Stimulated activated memory B cell treated with anti-CD40 and anti-IgM and Interleukin-4, amounts not matched to agents 10 μg/mL and 1 μg/mL and 100 μg/mL, for 72 hours (primary cell): ENCODE measurements at places on chromosomes 13 and 19.
A peak's percentile ranks its signal among the peaks of the same experiment; 100 is the strongest.

GRCh38 chr19:41352609-41353465 is 885 bp downstream of the TGFB1 start:
- ATAC-seq, result peak; percentile 52

DNA sequence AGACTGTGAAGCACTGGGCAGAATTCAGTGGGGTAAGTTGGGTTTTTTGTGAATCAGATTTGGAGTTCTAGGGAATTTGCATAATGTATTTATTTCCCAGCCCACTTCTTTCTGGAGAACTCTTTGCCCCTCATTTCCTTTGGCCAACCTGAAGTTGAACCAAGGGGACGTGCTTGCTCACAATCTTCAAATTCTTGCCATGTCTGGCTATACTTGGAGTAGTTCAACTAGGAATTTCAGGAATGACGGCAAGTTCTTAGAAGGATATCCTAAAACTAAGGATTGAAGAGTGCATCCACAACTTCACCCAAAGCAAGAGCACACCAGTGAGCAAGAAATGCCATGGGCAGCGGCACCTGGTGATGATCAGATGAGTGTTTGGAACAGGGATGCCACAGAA is 88.5 kb downstream of the TEX26 start:
- ATAC-seq, result no peak

DNA sequence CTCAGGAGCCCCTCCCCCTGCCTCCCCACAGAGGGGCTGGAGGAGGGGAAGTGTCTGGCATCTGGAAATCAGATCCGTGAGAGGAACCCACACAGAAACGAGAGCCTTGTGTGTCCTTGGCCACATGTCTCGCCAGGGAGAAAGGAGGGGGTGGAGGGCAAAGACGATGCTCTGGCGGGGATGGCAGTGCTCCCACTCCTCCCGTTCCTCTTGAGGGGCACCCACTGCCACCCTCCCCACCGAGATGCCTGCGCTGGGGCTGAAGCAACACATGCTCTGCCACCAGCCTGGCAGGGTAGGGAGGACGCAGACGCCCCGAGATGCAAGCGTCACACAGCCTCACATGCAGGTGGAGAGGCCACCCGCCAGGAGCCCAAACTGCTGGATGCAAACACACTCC is 2.8 kb downstream of the ADGRL1 start:
- no peak for ATAC-seq

DNA sequence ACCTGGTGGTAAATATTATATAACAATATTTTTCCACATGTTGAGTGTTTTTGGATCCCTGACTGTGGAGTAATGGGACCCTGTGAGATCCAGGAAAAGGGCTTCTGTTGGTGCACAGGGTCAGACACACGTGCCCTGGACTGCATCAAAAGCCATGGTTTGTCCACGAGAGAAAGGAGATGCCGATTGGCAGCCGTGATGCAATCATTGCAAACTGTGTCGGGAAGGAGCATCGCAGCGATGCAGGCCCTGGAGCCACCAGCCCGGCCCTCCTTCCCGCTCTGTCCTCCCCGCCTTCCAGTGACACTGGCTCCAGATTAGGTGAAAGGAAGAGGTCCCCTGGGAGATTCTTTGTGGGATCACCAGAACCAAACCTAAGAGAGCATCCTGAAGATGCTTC is 9.1 kb downstream of the COL4A2 start:
- no peak for ATAC-seq

DNA sequence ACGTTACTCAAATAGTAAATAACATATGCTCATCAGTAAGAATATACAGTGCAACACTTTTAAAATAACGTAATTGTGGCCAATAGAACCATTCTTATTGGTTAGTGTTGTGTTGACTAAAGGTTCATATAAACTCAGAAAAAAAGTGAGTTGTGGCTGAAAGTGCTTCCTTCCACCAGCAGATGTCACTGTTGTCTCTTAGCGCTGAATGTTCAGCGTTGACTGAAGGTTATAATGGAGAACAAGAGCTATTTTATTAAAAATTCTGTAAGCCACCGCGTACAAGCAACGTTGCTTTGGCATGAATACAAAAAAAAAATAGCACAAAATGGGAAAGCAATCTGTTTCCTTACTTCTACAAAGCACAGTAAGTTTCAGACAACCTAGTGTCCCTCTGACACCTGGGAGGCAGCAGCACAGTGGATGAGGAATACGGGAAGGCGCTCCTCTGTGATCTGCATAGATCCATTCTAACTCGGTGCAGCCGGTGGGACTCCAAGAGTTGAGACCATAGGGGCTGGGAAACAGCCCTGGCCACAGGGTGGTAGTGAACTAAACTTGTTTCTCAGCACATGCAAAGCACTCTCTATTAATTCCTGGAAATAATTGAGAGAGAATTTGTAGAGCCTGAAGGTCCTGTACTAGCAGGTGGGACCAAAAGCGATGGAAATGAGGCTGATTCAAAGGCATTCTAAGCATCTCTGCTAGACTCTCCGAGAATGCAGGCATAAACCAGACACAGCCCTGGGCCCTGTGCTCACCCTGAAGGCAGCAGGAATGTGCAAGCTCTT is 23.9 kb upstream of the OXGR1 start:
- ATAC-seq, result no peak

DNA sequence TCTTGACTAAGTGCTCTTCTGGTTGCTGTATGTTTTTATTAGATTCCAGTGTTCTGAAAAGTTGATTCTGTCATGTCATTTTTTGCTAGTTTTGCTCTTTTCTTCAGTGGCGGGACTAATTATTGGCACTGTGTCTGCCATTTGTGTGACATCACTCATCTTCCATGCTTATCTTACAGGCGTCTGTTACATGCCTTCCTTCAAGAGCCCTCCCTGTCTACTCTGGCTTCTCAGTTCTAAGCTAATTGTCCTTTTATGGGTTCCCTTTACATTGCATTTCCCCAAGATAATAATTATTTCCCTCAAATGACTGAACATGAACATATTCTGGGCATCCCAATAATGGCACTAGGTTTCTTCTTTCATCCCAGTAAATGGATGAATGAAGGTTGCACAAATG is 459.1 kb downstream of the DCT start:
- ATAC-seq, result no peak

- ATAC-seq, result no peak
Observed at GRCh38 chr19:472005-472858, 11.4 kb upstream of the SHC2 start.

- no peak for ATAC-seq
Observed at GRCh38 chr13:97330448-97330847, 103.5 kb upstream of the RAP2A start.

GRCh38 chr19:15417699-15418098 is 1.1 kb downstream of the AKAP8L start:
- no peak for ATAC-seq

GRCh38 chr19:38932425-38933179 is 1.9 kb downstream of the MRPS12 start:
- no peak for ATAC-seq

GRCh38 chr13:99270518-99270917 is 12.3 kb upstream of the GPR18 start:
- peak; percentile 68 for ATAC-seq
